Hippocampal formation (tissue), 2 donors: ENCODE measurements at places on chromosomes 2 and 18.

DNA sequence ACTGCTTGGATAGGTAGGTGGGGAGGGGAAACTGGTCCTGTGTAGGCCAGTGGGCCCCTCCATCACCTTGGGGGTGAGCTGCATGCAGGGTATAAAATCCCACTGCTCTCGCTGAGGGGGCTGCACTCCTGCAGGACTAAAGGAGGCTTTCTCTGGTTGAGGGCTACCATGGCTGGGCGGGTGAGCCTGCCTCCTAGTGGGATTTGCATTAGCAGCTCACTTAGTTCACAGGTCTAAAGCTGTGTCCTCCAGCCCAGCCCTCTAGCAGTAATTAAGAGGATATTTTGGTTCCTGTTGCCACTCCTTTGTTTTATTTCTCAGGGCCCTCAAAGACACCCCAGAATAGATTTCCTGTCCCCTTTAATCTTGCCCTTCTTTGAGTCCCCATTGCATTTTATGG lies 24.6 kb downstream of the TMEM127 start:
- DNase-seq = no peak

- DNase-seq = peak; percentile 51
These were observed 564 bp downstream of the DPYSL5 start for GRCh38 chr2:26848336-26849055.

DNA sequence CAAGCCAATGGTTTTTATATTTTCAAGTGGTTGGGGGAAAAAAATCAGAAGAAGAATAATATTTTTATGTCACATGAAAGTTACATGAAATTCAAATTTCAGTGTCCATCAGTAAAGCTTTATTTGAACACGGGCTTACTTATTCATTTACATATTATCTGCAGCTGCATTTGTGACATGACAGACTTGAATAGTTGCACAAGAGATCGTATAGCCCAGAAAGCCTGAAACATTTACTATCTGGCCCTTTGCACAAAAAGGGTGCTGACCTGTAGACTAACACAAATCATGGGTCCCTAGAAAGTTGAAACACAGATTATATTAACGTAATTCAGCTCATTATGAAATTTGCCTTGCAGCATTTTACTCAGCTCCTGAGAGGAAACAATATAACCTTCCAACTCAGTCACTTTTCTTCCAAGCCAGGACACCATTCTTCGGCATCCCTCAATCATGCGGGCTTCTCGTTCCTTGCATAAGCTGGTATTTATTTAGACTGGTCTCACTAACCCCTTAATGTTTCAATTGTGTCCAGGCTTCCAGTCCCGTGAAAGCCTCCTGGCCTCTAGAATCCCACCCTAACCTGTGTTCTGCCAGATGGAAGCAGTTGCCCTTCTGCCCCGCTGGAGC lies 402.7 kb downstream of the SETBP1 start:
- no peak for DNase-seq

- DNase-seq = no peak
These were observed 23.7 kb downstream of the TRAF3IP1 start for GRCh38 chr2:238344035-238344434.

- no peak for DNase-seq
These were observed 168.6 kb downstream of the SLC8A1 start for GRCh38 chr2:40283111-40283909.

GRCh38 chr18:56953428-56954198 lies 193.3 kb upstream of the BOD1L2 start:
- no peak for DNase-seq

DNA sequence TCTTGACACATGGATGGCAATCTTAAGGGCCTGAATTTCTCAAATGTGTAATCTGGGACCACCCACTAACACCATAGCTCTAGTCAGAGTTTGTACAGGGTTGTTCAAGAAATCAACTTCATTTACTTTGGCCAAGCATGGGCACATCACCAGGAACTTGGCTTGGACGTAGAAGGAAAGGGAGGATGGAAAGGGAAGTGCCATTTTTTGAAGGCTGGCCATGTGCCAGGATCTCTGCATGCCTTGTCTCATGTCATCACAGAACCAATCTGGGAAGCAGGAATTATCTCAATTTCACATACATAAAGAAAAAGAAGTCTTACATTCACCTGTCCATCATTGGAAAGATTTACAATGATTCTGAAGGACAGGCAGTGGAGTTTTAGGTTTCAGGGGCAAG lies 128.1 kb downstream of the ANTXR1 start:
- no peak for DNase-seq

- no peak for DNase-seq
These were observed 96.4 kb downstream of the RNF144A start for GRCh38 chr2:7013471-7014160.

DNA sequence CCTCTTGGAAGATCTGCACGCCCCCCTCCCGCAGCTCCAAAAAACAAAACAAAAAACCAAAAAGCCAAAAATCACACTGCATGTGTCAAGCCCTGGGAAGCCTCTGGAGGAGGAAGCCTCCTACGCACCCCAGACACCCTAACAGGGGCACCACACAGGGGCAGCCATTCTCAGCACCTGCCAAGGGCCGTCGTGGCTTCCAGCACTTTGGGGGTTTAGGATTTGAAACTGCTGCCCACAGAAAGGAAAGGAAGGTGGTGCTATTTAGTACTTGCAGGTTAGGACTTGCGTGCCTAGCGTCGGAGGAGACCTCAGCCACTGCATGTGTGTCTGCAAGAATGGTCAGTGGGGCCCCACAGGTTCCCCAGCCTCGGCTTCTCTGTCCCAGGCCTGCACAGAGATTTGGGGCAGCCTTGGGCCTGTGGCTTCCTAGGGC lies 419 bp upstream of the GPR55 start:
- DNase-seq = no peak

DNA sequence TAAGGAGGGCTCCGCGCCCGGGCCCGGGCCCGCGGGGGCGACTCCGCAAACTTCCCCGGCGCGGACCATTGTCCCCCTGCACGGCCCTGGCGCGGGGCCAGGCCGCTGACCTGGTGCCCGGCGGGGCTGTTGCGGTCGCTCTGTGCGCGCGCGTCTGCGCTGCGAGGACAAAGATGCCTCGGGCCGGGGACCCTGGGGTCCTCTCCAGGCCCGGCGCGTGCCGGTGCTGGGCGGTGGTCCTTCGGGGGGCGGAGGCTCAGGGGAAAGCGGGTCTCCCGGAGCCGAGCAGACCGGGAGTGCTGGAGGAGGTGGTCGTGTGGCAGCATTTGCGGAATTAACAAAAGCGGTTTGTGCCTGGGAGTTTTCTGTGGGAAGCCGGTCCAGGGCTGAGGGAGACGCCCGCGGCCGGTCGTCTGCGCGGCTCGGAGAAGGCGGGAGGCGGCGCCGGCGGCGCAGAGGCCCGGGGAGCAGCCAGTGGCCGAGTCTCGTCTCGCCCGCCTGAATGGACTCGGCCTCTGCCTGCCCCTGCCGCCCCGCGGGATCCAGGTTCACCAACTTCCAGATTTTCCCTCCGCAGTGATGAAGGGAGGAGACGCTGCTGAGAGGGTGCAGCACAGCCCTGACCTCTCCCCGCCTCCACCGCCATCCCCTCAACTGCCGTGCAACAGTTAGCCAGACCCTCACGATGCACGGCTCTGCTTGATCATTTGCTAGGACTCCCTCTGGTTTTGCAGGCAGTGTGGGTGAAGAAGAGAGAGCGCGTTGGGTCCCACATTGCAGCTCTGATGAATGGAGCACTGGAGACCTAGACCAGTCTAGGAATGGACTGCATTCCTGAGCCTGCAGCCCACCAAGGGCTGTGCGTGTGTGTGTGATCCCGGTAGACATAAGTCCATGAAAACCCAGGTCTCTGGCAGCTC lies 705 bp downstream of the EFR3B start:
- DNase-seq = no peak

- DNase-seq = no peak
These were observed 75.1 kb downstream of the ACOXL start for GRCh38 chr2:110807522-110807921.

DNA sequence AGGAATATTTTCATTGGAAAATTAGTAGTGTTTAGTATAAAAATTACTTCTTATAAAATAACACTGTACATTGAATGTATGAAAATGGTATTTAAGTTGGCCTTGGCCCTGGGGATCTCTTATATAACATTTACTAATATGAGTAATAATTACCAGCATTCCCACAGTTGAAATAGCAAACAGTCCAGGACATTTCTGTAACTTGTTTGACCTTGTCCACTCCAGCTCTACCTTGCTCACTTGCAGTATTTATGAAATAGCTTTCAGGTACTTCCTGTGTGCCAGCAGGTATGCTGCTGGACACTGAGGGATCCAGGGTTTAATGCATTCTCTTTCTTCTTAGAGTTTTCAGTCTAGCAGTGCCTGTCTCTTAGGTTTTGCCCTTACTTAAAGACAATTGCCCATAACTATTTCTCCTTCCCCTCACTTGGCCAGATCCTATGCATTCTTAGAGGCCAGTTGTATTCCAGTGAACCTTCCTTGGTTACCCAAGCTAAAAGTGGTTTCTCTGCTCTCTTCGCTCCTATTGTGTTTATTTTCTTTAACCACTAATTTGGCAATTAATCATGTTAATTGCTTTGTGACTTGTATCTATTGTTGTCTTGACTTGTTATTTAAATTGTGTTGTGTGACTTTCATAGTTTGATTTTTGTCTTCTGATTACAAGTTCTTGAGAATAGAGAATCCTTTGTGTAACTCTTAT lies 25.9 kb downstream of the BABAM2 start:
- no peak for DNase-seq

- DNase-seq = no peak
These were observed 12.8 kb downstream of the TMEM127 start for GRCh38 chr2:96253006-96253405.

DNA sequence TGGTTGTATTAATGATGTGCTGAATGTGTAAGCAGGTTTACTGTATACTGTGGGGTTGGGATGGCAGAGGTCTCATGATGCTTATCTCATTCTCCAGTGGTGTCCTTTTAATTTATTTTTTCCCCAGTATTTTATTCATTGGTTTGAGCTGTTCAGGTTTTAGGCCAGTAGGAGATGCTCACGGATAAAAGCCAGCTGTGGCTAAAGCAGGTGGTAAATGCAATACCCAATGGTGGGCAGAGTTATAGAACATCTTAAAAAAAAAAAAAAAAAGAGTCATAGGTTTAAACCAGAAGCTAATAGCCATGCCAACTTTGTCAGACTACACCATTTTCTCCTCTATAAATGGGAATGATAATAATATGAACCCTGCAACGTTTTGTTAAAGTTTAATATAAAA lies 57.8 kb upstream of the NEUROD1 start:
- DNase-seq = no peak

- DNase-seq = no peak
These were observed 12.4 kb upstream of the UPP2 start for GRCh38 chr2:158089322-158089721.
